Activated CD4-positive, alpha-beta T cell treated with anti-CD3 and anti-CD28 coated beads for 4 hours (primary cell): ENCODE measurements at places on chromosomes 6 and 20.

DNA sequence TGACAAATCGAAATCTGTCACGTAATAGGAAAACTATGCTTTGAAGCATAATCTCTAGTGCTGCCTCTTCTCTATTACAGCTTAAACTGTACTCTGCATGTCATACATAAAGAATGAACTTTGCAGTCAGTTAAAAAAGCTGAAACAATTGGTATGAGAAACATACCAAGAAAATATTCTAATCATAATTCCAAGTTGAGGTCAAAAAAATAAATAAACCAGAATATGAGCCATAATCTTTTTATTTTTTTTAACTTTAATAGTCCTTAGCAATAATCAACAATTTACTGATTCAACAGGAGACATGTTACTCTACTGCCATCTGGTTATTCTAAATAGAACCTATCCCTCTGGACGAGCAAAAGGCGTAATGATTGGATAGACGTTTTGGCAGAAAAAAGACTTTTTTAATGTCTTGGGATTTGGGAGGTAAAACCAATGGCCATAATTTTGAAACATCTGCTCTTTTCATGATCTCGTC, 224.4 kb upstream of the FLRT3 start:
- no peak for DNase-seq

- DNase-seq = no peak
These were observed 79.0 kb downstream of the ALDH8A1 start for GRCh38 chr6:134870677-134871498.

DNA sequence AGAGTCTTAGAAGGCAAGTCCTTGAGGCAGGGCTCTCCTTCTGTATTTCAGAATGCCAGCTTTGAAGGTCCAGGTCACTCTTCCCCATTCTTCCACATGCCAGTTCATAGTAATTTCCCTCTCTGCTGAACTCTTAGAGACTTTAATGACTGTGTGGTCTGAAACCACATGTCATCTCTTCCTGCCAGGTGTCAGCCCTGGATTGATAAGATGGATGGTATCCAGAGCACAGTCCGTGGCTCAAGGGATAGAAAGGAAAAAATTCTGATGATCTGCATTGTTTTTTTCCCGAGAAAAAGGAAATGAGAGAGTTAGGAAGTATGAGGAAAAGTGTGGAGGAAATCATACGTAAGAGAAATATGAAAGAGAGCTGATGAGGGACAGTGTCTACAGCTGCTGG, 250.9 kb downstream of the TPBG start:
- no peak for DNase-seq

DNA sequence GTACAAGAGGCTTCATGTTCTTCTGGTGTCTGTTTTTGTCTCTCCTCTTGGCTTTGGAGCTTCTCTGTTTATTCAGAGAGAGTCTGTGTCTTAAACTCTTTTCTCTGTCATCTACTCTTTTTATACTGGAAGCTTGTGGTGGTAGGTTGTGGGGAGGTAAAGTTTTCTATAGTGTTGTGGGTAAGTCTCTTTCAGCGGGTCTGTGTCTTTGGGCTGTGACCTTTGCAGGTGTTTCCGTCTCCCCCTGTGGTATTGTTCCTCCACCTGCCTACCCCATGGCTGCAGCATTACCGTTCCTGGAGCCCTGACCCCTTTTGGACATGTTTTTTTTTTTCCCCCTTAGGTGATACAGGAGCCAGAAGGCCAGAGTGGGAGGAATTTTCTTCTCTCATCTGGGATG, 37.9 kb upstream of the FERMT1 start:
- DNase-seq = no peak

DNA sequence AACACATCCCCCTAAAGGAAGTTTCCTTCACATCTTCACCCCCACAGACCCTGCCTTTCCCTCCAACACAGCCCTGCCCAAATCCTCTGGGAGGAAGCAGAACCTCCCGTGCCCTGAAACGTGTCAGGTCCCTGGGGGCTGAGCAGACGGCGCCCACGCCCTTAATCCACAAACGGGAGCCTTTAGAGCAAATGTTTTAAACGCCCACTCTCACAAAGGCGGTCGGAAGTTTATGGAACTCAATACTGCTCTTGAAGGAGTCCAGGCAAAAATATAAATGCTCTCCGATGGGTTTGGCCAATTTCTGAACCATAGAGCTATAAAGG, 237.1 kb upstream of the AFDN start:
- DNase-seq = no peak

DNA sequence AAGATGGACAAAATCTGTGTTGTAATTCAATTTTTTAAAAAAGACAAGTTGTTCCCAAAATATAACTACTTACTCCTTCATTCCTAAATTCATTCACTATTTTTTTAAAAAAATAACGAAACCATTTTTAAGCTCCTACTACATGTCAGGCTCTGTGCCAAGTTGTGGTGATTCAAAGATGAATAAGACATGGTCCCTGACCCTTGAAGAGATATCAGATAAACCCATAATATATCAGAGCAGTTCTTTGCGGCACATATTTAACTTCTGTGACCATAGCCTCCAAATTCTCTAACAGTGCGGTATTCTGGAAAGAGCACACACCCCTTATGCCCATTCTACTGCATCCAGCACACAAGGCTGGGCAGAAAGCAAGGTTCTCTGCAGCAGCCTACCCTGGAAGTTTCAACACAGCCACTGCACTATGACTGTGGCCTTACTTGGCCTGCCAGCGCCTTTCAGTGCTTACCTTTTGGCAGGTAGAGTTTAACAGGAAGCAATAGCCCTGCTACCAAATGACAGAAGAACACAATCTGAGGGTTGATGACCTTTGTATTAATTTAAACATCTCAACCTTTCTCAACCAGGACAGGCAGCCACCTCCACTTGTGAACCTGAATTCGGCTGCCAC, 406.5 kb downstream of the BTBD9 start:
- DNase-seq = no peak

DNA sequence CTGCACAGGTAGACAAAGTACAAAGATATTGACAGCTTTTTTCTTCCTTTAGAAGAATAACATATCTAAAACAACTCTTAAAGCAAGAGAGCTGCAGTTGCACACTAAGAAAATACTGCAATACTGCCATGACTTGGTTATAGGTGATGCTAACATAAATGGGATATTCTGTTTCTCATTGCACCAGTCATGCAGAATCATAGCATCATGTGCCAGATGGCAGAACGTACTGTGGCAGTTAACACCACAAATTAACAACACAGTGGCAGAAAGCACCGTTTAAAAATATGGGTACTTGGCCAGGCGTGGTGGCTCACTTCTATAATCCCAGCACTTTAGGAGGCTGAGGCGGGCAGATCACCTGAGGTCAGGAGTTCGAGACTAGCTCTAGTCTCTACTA, 7.4 kb downstream of the ASXL1 start:
- DNase-seq = no peak

- no peak for DNase-seq
These were observed 42.4 kb downstream of the RIPOR2 start for GRCh38 chr6:24893342-24893850.

DNA sequence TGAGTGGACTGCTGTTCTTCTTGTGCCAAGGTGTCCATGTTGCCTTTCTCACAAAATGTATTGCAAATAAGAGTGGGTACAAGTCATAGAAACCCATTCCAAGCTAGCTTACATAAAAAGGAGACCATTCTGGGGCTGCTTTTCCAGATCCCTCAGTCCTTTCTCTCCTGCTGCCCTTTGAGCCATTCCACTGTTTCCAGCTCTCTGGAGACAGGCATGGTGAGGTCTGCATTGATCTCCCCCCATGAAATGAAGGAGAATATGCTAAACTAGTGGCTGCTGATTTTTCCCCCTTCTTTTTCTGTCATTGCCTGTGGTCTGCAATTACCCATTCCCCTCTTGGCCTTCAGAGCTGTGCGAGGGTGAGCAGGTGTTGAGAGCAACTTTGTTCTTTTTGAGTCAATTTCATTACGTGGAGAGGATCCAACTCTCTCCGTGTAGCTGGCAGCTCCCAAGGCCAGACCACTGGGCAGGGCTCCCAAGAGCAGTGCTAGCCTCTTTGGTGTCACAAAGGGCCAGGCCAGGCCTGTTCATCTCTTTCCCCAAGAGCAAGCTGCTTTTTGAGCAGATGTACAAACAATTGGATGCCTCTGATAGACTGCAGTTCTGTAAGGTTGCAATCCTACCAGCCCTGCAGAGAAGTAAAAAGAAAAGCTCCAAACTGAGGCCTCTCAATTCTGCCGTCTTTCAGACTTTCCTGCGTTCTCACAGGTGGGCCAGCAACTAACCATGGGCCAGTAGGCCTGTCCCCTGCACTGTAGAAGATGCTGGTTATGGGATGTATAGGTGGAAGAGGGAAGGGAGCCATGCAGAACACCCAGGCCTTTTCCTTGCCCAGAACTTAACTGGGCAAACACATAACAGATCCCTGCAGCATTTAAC, 96.1 kb upstream of the ARMC2 start:
- DNase-seq = no peak

- no peak for DNase-seq
These were observed 82.5 kb downstream of the TRIM27 start for GRCh38 chr6:28841290-28841689.

DNA sequence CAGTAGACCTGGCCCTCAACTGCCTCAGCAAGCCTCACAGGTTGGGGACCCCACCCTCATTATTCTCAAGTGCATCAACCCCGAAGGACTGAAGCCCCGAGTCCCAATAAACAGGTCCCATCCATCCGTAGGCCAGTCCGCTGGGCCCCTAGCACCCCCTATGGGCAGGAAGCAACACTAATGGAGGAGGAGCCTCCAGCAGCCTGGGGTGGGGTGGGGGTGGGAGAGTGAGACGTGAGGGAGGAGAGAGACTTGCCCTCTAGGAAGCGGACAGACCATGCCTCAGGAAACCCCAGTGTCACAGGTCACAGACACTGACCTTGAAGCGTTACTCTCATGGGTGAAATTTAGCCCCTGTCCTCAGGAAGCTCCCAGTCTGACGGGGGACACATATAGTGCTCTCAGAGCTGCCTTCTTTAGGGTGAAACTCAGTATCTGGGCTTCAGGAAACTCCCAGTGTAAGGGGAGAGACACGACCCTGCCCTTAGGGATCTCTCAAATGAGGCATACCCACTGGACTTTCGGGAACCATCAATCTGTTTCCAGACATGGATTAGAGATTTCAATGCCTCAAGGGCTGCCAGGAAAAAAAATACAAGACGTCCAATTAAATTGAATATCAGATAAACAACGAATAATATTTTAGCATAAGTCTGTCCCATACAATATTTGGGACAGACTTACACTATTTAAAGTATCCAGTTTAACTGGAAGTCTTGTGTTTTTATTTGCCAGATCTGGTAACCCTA, 125.8 kb downstream of the MRPL14 start:
- no peak for DNase-seq

DNA sequence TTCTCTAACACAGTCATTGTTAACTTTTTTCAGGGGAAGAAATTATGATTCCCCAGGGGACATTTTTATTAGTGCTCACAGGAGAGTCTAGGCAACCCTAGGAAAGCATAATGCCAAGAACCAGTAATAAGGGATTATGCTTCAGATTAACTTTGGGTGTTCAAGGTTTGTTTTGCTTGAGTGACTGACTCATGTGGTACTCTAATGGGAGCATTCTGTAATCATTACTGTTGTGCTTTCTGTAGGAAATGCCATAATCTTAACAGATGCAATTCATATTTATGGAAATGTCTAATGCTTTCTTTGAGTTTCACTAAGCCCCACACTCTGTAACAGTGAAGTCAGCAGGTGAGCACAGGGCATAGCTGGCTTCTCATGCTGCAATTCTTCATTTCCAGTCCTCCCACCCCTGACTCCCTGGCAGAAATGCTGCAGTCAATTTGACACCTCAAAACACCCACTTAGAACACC, 263.4 kb upstream of the MAN1A1 start:
- DNase-seq = no peak

GRCh38 chr6:110981202-110981600, 637 bp upstream of the RPF2 start:
- DNase-seq = no peak

- DNase-seq = no peak
These were observed 122.3 kb upstream of the AFDN start for GRCh38 chr6:167704396-167704901.

DNA sequence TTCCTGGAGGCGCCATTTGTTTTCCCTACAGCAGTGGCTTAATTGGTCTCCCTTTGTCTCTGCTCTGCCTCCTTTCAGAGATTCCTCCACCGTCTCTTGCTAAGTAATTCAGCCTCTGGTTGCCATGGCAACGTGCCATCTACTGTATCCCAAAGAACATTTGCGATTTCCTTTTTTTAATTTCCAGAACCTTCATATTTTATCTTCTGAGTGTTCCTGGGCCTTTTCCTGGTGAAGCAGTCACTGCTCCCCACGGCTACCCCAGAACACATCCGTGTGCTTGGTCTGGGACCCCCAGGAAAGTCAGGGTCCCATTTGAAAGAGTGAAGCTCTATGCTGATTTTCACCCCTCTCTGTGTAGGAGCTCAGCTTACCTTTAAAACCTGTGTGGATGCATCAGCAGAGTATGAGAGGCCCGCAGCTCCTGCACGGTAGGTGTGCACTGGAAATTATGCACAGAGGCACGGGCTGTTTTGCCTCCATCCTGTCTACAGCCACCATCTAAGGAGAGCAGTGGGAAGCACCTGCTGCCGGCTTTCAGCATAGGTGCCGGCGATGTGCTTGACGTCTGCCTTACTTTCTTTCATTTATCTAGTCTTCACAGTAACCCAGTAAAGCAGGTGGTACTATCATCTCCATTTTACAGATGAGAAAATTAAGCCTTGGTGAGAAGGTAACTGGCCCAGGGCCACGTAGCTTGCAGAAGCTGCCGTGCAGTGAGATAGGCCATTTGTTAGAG, 122.8 kb downstream of the SYCP2 start:
- DNase-seq = no peak

DNA sequence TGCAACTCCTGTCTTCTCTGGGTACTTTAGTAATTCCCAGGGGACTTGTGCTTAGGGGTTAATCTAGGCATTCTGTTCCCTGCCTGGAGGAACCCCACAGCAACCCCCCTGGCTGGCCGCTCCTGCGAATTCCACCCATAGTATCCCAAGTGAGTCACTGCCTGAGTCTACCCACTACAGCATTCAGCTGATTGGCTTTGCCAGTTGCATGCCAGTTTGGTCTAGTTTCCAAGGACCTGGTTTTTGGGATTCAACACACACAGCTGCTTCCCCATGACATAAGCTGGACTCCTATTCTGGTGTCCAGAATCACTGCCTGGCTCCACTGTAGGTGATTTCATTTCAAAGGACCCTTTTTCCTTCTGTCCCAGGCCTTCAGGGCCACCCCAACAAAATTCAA, 40.3 kb downstream of the PLCG1 start:
- DNase-seq = no peak

DNA sequence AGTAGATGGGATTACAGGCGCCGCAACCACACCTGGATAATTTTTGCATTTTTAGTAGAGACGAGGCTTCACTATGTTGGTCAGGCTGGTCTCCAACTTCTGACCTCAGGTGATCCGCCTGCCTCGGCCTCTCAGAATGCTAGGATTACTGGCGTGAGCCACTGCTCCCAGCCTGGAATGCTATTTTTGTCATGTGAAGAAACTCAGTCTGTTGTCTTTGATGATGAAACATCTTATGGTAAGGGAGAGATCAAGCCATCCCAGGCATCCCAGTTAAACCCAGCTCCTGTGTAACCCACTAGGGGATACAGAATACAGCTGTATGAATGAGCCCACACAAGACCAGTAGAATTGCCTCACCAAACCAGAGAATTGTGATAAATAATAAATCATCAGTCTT, 83.6 kb upstream of the RBM24 start:
- DNase-seq = no peak
